Cerebellum (tissue), 4 donors: ENCODE measurements at places on chromosomes 3 and 15. TPM values are rescaled to one million over a fixed set of nuclear protein-coding genes. Genes with fewer than 3 reads are reported as not detected.
A peak's percentile ranks its signal among the peaks of the same experiment; 100 is the strongest.

DNA sequence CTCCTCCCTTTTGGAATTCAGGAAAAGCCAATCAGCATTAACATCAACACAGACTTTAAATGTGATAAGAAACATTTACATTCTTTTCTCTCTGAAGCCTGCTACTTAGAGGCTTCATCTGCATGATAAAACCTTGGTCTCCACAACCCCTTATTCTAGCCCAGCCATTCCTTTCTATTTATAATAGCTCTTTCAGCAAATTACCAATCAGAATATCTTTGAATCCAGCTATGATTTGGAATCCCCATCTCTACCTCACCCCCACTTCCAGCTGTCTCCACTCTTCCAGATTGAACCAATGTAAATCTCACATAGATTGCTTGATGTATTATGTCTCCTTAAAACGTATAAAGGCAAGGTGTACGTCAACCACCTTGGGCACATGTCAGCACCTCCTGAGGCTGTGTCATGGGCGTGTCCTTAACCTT lies 139.7 kb downstream of the TUSC7 start:
- DNase-seq, result no peak

- no peak for DNase-seq
Observed at GRCh38 chr3:155138677-155139076, 58.6 kb downstream of the MME start.

DNA sequence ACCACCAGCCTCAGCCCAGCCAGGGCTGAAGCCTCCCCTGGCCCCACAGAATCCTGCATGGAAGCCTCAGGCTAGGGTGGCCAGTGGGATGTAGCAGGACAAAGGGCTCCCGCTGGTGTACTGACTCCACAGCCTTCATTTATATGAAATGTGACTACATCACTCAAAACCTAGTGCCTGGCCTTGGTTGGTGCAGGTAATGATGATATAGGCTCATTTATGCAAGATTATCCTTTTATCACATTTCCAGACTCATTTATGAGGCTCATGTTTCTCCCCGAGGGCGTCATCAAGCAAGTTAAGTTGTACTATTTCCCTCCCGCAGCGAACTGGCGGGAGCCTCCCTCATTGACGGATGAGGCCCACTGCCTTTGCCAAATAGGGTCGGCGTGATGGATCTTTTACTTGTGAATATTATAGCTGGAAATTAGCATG lies 179.1 kb upstream of the SMAD3 start:
- DNase-seq, result no peak

- no peak for DNase-seq
Observed at GRCh38 chr15:35218215-35218614, 133.1 kb upstream of the NANOGP8 start.

The ASB14 gene
- 0.27 TPM for total RNA-seq

DNA sequence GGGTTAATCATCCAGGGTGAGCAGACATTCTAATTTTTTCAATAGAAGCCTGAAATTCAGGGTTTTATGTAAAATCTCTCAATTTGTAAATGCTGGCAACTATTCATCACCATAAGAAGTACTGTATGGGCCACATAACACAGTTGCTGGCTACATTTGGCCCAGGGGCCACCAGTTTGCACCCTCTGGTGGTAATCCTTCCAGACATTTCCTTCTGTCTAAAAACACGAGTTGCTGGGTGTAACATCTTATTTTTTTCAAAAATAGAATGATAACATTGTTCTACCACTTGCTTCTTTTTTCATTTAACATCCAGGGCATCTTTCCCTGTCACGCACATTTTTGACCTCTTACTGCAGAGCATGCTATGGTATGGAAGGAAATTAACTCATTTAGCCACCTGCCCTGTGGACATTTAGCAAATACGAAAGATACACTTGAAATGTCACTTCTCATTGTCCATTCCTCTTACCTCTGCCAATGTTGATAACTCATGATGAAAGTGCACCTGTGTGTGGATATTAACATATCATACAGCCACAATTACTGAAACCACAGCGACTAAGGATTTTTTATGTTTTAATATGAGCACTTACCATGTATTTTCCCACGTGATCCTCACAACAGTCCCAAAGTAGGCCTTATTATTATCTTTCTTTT lies 117.5 kb upstream of the ARHGEF3 start:
- no peak for DNase-seq

DNA sequence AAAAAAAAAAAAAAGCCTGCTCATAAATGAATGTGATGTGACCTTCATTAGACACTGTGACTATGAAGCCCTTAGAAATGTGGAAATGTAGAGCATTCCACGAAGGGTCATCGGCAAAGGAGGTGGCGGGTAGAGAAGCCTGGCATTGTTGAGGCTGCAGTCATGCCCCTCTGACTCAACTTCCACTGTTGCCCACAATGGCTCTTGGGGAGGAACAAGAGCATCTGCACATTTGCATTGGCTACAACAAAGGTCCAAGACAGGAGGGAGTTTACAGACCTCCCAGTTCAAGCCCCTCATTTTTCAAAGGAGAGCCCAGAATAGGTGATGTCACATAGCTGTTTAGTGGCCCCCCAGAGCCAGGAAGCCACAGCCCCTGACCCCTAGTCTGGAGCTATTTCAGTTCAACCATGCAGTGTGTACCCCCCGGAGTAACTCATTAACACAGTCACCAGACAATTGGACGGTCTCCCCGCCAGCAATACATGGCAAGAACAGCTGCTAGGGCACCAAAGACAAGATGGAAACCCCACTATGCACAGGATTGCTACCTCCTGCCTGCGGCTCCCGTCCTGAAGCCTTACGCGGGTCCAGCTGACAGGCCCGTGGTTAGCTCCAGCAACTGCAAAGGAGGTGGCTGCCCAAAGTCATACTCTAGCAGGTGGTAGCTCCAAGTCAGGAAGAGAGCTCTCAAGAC lies 56.2 kb downstream of the SH3BP5 start:
- DNase-seq, result no peak

DNA sequence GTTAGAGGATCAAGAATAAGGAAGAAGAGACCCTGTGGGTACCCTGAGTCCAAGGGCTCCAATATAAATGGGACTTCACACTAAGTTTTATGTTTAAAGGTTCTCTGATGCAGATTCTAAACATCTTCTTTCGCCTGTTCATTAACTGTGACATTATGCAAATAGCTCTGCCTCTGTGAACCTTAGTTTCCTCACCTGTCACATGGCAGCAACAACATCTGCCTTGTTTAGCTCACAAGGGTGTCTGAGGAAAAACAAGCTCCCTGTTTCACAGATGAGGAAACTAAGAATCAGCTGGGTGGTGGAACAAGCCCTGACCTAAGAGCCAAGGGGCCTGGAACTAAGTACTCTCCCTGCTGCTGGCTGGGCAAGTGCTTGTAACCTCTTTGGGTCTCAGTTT lies 40.8 kb downstream of the GOLGA6L1 start:
- DNase-seq, result no peak

DNA sequence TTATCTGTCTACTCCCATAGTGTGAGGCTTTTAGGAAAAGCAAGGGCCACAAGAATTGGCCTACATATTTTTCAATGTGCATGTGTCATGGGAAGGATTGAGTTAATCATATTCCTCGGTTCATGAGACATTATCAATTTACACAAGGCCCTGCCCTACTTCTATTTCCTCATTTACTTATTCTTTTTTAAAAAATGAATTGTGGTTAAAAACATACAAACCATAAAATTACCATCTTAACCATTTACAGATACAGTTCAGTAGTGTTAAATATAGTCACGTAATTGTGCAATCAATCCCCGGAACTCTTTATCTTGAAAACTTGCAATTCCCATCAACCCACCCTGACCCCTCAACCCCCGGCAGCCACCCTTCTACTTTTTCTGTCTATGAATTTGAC lies 284.0 kb upstream of the GADL1 start:
- no peak for DNase-seq

DNA sequence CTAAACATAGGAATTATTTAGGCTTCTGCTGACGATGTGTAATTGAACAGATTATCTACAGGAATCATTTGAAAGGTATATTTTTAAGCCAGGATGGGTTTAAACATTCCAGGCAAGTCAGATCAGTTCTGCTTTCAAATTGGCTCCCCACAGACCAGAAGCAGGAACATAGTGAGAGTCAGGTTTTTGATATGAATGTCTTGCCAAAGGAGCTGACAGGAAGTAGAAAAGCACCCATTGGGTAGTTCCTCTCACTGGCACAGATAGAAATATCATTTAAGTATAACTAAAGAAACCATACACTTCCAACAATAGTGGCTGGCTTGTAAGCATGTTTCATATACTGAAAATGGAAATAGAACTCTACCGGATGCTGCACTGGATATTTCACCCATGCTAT lies 95.2 kb downstream of the CLDN1 start:
- DNase-seq, result no peak

The BLM gene
- total RNA-seq, result 5.6 TPM

DNA sequence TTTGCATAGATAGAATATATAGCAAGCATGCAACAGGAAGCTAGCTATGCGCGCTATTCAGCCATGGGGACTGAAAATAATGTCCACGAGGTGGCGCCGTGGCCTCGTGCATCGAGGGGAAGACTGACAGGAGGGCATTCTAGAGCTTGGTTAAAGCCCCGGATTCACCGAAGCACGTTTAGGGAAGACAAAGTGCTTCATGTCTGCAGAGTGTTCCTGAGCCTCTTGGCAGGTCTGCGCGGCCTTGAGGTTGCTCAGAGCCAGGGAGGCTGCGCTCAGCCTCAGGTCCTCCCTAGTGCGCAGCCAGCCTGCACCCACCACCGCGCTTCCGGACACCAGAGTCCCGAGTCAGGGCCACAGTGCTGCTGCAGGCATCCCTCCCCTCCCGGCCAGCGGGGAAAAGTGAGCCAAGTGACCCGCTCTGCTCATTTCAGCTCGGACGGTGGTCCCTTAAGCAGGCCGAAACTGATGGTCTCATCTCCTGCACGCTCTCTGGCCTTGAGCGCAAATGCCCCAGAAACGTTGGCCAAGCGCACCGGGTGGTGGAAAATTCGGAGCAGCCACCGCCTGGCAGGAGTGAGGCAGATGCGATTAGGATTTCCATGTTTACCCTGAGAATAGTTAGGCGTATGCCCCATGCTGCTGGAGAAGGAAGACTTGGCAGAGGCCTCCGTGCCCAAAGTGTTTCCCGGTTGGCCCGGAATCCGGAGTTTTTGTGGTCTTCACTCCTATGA lies 24.8 kb downstream of the GABRA5 start:
- peak; percentile 67 for DNase-seq
